ENCODE measurements at places on chromosomes 7 and 10.
A peak's percentile ranks its signal among the peaks of the same experiment; 100 is the strongest.

DNA sequence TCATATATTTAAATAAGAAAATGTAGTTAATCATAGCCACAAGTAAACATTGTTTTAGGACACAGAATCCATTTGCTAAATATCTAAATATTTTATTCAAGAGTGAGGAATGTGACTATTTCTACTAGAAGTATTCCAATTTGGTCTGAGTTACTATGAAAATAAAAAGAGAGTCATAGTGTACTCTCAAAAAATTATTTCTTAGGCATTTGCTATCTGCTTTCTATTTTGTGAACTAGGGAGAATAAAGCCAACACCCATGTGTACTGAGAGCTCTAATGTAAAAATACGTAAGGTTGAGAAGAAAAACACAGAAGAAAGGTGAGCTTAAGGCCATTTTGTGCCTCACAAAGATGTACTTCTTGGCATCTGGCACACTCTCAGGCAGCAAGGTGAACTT is 38.3 kb downstream of the PRTFDC1 start:
- no peak for DNase-seq

DNA sequence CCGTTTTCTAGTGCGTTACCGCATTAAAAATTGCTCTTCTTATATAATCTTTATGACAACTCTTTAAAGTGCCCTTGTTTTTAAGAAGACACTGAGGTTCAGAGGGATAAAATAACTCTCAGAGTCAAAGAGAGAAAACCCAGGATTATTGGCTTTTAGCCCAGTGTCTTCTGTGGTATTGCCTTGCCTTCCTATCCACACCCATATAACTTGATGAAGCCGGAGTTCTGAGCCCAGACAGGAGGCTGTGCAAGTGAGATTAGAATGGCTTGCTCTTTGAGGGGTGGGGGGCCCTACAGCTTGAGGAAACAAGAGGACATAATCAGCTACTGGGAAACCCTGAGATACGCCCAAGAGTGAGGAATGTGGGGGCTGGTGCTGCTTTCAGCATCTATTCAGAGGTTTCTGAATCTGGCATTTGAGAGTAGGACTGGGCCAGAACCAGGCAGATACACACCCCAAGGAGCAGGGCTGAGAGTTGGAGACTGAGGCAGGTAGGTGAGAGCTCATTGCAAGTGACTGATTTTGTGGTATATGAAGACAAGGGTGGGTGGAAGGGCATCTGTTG is 2.3 kb downstream of the PRXL2A start:
- DNase-seq = no peak

DNA sequence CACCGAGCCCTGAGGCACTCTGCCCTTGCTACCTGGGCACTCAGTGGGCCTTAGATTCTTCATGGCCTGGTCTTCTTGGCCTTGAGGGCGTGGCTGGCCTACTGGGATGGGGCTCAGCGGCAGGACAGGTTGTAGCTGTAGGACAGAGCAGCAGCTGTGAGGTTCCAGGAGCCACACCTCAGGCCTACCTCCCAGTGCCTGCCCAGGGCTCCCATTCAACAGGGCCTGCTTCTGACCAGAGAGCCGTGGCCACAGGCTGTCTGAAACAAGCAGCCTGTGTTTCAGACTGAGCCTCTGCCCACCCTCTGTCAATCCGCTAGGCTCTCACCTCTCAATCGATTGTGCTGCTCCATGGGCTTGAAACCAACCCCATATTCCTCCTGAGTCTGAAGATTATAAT is 928.0 kb upstream of the ZNF722 start:
- no peak for DNase-seq

GRCh38 chr7:78326876-78327275 is 528.3 kb downstream of the PHTF2 start:
- DNase-seq = peak; percentile 47

DNA sequence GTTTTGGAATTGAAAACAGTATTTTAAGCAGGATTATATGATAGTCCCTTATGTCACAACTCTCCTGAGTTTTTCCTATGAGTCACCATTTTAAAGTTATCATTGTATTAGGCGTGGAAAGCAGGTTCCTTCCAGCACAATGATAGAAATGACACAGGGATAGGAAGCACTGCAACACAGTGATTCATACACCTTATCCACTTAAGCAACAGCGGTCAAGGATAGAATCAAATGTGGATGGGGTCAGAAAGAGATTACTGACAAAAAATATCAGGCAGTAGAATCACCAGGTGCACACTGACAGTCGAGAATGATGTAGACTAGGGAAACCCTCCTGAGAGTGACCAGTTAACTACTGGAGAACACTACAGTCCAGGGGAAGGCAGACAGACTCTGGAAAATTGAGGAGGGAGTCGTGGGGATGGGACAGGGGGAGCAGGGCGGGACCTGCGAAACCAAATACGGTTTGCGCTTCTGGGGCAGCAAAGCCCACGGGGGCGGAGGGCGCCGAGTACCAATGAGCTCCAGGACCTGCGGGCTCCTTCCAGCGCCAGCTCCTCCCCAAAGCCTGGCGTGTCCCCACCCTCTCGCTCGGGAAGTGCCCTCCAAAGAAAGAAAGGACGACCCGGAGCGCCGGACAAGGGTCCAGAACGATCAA is 479 bp downstream of the PNPLA8 start:
- peak; percentile 87 for DNase-seq

- DNase-seq = peak; percentile 22
Measured at GRCh38 chr10:71349406-71349805, 30.3 kb downstream of the SLC29A3 start.

GRCh38 chr10:22305721-22306120 is 10.5 kb upstream of the COMMD3 start:
- DNase-seq = no peak

All from GM23248 (cell line).